Lower leg skin (tissue), 4 donors: ENCODE measurements at places on chromosomes 3 and 15.
A peak's percentile ranks its signal among the peaks of the same experiment; 100 is the strongest.

DNA sequence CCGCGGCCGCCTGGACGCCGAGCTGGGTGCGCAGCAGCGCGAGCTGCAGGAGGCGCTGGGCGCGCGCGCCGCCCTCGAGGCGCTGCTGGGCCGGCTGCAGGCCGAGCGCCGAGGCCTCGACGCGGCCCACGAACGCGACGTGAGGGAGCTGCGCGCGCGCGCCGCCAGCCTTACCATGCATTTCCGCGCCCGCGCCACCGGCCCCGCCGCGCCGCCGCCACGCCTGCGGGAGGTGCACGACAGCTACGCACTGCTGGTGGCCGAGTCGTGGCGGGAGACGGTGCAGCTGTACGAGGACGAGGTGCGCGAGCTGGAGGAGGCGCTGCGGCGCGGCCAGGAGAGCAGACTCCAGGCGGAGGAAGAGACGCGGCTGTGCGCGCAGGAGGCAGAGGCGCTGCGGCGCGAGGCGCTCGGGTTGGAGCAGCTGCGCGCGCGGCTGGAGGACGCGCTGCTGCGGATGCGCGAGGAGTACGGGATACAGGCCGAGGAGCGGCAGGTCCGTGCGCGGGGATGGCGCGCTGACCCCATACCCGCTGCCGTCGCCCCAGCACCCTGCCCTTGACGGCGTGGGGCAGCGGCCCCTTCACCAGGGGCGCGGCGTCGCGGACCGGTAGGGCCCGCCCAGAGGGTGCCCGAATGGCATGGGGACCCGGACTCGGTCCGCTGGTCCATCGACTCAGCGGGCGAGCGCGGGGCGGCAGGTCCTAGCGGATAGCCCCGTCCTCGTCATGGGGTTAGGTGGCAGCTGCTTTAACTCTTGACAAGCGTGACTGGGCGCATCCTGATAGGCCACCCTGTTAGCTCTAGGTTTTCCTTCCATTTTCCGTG is 848 bp downstream of the SYNM start:
- peak; percentile 90 for DNase-seq

DNA sequence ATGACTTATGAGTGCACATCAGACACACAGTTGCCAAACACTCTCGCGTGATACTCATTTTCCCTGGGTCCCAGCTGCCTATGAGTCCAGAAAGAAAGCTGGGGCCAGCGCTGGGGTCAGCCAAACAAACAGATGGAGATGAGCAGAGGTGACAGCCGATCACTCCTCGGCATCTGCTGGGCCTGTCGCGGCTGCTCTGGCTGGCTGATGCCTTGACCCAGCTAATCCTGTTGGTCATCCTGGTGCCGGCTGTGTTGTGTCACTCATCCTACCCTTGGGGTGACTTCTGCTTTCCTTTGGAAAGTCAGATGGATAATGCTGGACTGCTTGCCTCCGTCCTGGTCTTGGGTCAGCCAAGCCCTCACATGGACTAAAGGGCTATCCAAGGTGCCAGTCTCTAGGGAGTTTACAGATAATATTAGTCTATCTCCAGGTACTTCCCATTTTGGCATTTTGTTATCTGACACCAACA is 105.3 kb upstream of the PDZRN3 start:
- DNase-seq: no peak

DNA sequence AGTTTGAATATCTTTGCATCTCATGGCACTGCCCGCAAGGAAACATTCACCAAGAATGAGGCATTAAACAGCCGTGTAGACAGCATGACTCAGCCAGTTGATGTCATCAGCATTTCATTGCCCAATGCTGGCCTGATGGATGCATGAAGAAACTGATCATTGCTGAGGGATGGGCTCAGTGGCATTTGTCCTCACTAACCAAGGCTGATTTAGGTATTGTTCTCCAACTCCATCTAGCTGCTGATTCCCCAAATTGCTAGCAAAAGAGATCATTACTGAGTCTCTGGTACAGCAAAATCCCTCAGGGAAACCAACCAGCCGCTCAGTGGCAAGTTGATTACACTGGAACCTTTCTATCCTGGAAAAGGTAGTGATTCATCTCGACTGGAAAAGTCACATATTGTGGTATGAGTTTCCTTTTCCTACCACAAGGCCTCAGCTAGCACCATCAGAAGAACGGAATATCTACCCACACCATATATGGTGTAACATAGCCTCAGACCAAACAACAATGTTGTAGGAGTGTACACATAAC is 186.5 kb upstream of the GAP43 start:
- no peak for DNase-seq

DNA sequence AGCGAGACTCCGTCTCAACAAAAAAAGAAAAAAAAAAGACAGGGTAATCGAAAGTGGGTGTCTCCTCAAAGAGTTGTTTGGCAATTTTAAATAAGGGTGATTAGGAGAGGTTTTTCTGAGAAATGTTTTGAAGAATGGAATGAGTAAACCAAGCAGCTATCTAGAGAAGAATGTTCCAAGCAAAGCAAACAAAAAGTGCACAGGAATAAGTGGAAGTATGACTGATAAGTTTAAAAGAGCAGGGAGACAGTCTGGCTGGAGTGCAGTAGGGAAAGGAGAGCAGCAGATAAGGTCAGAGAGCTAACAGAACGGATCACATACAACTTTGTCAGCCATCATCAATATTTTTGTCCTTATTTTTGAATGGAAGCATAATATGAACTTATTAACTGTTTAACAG is 853.5 kb downstream of the TUSC7 start:
- DNase-seq: no peak

DNA sequence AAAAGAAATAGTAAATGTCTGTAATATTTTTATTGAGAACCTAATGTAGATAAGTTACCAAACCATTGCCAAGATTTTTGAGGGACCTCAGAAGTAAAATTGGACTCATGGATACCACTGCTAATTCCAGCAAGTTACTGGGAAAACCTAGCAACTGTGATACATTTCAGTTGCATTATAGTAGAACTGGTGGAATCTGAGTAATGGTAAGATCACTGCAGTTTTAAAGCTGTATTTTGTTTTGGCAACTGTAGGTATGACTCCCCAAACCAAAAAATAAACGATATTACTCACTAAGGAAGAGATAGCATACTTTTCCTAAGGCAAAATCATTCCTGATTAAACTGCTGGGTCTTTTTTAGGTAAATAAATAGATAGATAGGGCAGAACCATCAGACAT is 54.0 kb downstream of the ARMC8 start:
- DNase-seq: no peak

DNA sequence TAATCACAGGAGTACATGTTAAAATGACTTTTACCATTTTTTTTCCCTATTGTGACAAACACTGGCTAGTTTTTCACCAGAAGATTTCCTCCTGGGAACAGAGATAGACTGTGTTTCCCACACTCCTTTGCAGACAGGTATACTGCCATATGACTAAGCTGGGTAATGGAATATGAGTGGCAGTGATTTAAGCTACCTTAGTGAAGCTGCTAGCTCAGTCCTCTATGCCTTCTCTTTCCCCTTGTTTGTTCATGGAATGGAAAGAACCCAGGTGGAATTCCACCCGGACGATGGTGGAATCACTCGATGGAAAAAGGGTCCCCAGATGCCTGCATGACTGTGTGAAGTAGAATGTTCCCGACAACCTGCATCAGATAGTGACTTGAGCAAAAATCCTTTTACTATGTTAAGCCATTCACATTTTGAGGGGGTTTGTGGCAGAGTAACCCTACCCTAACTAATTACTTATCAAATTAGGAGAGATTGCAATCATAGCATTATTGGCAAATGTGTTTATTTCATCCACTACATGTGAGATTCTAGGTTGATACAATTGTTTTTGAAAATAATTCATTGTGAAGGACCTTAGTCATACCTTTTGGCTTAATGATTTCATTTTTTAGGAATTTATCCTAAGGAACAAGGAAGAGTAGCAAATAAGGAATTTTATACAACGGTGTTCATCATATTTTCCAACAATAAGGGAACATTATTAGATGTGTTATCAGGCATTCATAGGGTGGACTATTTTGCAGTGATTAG is 16.5 kb downstream of the THSD4 start:
- no peak for DNase-seq

- no peak for DNase-seq
Observed at GRCh38 chr3:181921220-181921619, 209.5 kb downstream of the SOX2 start.

GRCh38 chr15:65287520-65287855 is 805 bp upstream of the PARP16 start:
- DNase-seq: no peak

GRCh38 chr15:68191555-68191954 is 13.6 kb downstream of the CALML4 start:
- no peak for DNase-seq

- no peak for DNase-seq
Observed at GRCh38 chr3:125496701-125497100, 23.3 kb downstream of the SNX4 start.

- no peak for DNase-seq
Observed at GRCh38 chr3:129256270-129256669, 6.9 kb downstream of the COPG1 start.

DNA sequence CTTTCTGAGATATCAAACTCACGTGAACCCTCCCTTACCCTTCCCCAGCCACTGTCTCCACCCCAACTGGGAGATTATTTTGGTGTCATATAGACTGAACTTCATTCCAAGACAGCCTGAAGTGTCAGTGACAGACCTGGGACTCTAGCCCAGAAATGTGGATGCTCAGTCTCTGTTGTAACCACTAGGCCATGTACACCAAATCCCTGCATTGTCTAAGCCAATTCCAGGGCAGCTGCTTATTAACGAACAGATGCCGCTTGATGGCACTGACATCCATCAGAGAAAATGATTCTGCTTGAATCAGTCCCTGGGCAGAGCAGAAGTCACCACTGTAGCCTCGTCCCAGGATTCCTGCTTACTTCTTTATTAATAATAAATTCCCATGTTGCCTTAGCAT is 305.5 kb downstream of the GRM7 start:
- DNase-seq: no peak

GRCh38 chr15:91422797-91423196 is 322.7 kb downstream of the SV2B start:
- no peak for DNase-seq

DNA sequence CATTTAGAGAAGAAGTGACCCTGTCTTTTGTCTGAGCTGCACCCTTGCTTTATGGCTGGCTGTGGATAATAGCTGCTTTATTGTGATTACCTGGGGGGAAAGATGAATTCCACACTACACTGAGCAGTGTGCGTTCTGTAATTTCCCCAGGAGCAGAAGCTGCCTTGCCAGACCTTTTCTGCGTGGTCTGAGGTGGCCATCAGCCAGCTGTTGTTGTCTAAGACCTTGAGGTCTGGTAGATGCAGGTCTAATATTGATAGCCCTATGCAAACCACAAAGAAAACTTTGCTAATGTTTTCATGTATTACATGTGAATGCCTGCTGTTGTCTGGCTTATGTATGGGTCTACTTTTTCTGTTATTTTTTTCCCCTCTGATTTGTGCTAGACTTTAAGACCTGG is 144.6 kb downstream of the THSD4 start:
- DNase-seq: no peak

DNA sequence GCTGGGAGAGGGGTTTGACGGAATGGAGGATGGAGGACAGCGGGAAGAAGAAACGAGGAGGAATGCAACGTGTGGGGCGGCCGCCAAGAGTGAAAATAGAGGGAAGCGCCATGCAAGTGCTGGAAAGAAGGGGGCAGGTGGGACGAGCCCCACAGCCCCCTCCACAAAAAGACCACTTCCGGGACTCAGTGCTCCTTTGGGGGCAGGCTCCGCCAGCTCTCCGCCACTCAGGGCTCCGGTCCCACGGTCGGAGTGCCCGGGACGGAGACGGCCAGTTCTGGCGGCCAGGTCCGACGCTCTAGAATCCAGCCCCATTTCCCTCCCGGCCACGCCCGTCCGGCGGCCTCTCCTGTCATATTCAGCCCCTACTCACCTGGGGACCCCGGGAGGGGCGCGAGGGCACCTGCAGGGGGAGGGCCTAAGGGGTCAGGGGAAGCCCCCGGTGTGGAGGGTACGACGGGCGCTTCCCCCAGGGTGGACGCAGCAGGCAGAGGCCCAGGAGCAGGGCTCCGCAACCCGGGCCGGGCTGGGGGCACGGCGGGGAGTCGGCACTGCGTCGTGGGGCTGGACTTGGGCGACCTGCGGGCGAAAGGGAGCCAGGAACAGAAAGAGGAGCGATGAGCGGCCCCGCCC is 25.5 kb upstream of the CSPG4 start:
- no peak for DNase-seq

DNA sequence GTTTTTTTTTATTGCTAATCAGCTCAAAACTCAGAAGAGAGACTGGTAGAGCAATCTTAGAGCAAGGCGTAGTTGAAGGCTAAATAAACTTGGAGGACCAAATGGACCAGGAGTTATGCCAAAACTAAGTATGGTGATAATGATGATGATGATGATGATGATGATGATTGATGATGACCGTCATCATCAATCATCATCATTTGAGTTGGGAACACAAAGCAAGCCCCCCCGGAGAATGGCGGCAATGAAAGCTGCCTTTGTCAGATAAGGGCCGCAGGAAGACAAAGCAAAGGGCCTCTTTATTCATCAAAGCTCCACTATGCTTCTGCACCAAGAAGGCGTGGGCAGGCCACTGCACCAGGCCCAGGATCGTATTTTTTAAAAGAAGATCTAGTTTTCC is 82.1 kb upstream of the RAD18 start:
- no peak for DNase-seq

DNA sequence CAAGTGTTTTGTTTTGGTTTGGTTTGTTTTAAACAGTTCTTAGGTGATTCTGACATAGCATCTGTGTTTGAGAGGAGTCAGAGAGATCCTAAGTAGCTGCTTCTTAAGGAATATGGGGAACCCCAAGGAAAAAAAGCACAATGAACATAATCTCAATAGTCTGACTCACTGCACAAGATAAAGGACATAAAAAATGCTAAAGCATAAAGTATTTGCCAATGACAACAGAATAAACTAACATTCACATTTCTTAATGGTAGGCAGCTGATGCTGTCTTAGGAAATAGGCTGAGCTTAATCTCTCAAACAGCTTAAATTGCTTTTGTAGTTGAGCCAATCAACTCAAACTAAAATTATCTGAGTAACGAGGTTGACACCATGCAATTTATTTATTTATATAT is 2.9 kb downstream of the NCEH1 start:
- DNase-seq: no peak

DNA sequence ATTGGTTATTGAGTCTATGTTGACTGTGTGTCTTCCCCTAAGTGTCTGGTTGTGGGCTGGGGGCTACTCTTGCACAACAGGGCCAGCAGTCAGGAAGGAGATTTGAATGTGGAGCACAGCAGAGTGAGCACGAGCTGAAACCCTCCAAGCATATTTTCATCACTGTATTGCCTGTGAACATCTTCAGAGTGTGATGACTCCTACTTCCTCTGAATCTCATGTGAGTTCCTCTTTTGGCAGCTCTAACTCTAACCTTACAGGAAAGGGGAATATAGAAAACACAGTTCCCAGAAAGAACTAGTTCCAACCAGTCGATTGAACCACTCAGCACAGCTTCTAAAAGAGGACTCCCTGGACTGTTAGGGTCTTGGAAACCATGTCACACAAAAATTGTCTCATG is 211.6 kb downstream of the RAP2B start:
- no peak for DNase-seq

DNA sequence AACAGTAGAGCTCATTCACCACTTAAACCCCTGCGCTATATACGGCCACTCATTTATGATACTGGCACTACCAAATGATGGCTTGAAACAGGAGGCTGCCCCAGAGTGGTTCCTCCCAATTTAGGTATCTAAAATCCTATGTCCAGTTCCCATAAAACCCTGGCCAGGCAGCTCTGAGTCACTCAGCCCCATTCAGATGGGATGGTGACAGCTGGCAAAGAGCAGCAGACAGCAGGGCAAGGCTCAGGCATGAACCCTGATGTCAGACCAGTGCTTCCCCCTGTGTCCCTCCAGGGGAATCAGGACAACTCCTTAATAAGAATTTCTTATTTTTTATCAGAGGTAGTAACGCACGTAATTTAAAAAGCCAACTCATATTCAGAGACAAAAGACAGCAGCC is 77.2 kb upstream of the RNU6-1 start:
- no peak for DNase-seq
